Right renal cortex interstitium (tissue), 3 donors: ENCODE measurements at places on chromosomes 11 and 22. TPM values are rescaled to one million over a fixed set of nuclear protein-coding genes. Genes with fewer than 3 reads are reported as not detected.

DNA sequence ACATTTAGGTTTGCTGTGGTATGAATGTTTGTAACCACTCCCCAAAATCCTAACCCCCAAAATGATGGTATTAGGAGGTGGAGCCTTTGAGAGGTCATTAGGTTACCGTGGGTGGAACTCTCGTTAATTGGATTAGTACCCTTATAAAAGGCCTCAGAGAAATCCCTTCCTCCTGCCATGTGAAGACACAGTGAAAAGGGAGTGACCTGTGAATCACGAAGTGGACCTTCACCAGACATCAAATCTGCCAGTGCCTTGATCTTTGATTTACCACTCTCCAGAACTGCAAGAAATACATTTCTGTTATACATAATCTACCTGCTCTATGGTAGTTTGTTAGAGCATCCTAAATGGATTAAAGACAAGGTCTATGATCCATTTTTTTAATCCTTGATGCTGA is 12.6 kb upstream of the PICALM start:
- no peak for DNase-seq

DNA sequence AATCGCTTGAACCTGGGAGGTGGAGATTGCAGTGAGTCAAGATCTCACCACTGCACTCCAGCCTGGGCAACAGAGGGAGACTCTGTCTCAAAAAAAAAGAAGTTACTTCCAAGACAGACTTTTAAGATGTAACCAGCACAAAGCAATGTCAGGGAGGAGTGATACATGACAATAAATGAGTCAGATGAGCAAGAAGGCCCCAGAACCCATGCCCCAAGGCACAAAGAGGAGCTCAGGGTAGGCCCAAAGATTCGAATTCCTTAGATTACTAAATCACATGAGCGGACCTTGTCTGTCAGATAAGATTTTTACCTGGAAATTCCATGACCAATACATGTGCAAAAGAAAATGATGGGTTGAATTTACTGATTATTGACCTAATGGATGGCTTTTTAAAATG is 10.5 kb upstream of the JHY start:
- no peak for DNase-seq

DNA sequence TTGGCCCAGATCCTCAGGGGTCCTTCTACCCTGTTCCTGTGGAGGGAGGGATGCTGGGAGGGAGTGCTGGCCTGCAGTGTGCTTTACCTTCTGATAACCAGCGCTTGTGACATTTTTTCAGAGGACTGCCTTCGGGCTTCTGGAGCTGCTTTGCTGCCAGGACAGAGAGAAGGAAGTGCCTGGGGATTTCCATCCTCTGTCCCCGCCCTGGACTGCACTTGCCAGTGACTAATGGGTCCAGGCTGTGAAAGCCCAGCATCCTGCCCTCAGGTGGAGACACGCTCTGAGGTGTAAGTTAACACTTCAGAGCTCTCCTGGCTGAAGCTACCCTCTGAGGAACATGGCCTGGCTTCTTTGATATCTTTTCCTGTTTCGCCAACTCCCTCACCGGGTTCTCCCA is 158.7 kb upstream of the SYT13 start:
- DNase-seq, result no peak

GRCh38 chr11:109208121-109208520 is 213.9 kb upstream of the C11orf87 start:
- DNase-seq, result no peak

DNA sequence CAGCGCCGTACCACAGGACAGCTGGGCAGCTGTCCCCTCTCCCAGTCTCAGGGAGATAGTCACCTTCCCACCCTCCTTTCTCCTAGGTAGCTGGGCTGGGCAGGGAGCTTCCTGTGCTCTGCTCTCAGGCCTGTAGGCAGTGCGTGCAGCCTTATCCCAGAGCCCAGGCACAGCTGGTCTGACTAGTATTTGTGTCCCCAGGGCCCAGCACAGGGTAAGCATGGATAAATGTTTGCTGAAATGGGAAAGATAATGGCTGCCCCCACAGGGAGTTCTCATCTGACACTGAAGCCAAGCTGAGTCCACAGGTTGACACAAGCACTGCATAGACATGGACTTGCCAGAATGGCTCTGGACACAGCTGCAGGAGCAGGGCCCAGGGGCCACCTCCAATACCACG is 9.8 kb downstream of the SLC15A3 start:
- DNase-seq, result no peak

DNA sequence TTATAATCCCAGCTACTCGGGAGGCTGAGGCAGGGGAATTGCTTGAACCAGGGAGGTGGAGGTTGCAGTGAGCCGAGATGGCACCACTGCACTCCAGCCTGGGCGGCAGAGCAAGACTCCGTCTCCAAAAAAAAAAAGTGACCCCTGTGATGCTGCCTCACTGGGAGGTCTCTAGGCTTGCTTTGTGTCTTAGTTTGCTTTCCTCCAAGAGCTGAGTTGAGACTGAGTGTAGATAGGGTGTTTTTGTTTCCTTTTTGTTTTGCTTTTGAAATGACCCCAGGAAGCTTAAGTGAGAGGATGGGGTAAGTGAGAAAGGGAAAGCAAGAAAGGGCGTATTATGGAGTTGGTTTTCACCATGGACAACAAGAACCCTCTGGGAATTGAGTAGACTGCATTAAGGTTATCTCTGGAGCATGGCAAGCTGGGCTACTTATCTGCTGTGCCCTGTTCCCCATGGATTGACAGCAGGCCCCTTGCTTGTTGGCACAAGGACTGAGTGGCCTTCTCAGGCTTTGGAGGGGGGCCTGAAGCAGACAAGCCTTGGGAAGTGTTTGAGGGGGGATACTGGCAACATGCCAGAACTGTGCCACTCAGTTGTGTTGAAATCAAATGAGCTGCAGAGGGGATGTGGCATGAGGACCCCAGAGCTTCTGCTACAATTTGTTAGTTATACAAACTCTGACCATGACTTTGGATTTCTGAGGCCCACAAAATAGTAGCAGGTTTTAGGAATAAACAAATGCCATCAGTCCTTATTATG is 300.6 kb upstream of the C11orf87 start:
- no peak for DNase-seq

GRCh38 chr22:20551805-20552442 is 44.5 kb downstream of the MED15 start:
- no peak for DNase-seq

DNA sequence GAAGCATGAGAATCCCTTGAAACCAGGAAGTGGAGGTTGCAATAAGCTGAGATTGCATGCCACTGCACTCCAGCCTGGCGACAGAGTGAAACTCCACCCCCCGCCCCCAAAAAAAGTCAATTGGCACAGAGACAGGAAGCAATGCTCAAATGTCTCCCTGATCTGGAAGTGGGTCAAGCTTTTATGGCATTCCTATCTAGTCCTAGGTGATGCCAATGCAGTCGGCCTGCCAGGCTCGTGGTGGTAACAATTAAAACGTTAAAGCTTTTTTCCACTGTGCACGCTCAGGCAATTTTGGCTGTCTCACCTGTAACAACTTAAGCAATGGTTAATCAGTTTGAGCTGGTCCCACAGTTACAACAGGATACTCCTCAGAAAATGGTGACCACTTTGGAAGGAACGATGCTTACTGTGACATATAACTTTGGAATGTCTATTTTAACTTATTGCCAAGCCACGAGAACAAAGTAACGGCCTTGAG is 18.9 kb upstream of the PISD start:
- no peak for DNase-seq

GRCh38 chr11:3188496-3189195 is 23.5 kb upstream of the OSBPL5 start:
- DNase-seq, result no peak

GRCh38 chr11:95442531-95443050 is 211.6 kb upstream of the SESN3 start:
- no peak for DNase-seq

DNA sequence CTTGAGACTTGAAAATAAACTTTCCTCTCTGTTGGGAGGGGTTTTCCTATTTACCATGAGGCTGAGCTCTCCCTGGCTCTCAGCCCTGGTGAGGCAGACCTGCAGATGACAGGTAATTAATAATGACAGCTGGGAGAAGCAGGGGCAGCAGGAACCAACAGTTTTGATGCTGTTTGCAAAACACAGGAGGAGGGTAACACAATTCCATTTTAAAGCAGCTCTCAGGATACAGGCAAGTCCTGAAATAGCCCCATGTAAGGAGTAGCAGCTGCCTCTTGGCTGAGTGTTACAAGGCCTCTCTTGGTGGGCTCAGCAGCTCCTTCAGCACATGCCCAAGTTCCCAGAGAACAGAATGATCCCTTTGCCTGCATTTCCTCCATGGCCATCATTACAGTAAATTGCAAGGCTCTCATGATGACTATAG is 13.3 kb downstream of the PARVA start:
- no peak for DNase-seq

DDX6 gene
- 136 TPM for polyA plus RNA-seq

CASTOR1 gene
- polyA plus RNA-seq, result 10.9 TPM

FAM83F gene
- polyA plus RNA-seq, result 1.6 TPM
